Smooth muscle cell of trachea (primary cell): ENCODE measurements at places on chromosomes 1 and 21. TPM values are rescaled to one million over a fixed set of nuclear protein-coding genes. Genes with fewer than 3 reads are reported as not detected.

Gene PTPRF
- total RNA-seq: 24.4 and 59.2 TPM in 2 replicates

Gene FAM110D
- not detected in 2 replicates for total RNA-seq

Gene PAPPA2
- total RNA-seq: 0.44 and 2.2 TPM in 2 replicates

Gene IGSF9
- total RNA-seq: not detected in 2 replicates

Gene NCF2
- total RNA-seq: 0.15 and 0.50 TPM in 2 replicates

Gene CYP4A22
- not detected in 2 replicates for total RNA-seq

Gene A3GALT2
- total RNA-seq: 0.44 TPM in 1 of 2 replicates, not detected in the other

Gene HPCAL4
- total RNA-seq: not detected in 2 replicates

Gene RUSC1
- 15.7 and 20.2 TPM in 2 replicates for total RNA-seq

Gene ZP4
- total RNA-seq: not detected in 2 replicates

Gene RGS4
- 26.3 and 110 TPM in 2 replicates for total RNA-seq
